NCI-H1092 treated with DMSO at 0.1 percent for 48 hours (cell line): ENCODE measurements at places on chromosomes 7 and 10.

DNA sequence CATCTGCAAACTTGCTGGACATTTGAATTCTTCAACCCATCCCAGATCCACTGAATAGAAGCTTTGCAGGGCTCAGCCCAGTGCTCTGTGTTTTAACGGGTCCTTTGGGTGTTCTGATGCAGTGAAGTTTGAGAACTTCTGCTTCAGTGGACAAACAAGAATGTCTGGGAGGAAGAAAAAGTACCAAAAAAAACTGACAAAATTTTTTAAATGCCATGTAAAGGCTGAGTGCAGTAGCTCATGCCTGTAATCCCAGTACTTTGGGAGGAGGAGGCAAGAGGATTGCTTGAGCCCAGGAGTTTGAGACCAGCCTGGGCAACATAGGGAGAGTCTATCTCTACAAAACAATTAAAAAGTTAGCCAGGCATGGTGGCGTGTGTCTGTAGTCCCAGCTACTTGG, 51.8 kb upstream of the FRMD4A start:
- no peak for DNase-seq

- no peak for DNase-seq
These were observed 1.9 kb upstream of the GCK start for GRCh38 chr7:44191171-44191570.

DNA sequence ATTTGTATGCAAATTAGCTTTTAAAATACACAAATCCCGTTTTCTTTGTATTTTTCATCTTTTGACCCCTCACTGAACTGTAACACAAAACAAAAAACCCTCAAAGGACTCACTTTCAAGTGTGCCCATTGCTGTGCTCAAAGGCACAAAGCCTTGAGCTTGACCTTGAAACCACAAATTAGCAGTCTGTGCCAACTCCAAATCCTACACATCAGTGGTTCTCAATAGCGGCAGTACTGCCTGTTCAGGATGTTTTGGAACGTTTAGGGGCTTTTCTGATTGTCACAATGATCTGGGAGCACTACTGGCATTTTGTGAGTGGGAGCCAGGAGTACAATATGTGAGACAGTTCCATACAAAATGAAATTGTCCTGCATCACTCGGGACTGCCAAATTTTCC, 55.5 kb downstream of the KDM7A start:
- no peak for DNase-seq

DNA sequence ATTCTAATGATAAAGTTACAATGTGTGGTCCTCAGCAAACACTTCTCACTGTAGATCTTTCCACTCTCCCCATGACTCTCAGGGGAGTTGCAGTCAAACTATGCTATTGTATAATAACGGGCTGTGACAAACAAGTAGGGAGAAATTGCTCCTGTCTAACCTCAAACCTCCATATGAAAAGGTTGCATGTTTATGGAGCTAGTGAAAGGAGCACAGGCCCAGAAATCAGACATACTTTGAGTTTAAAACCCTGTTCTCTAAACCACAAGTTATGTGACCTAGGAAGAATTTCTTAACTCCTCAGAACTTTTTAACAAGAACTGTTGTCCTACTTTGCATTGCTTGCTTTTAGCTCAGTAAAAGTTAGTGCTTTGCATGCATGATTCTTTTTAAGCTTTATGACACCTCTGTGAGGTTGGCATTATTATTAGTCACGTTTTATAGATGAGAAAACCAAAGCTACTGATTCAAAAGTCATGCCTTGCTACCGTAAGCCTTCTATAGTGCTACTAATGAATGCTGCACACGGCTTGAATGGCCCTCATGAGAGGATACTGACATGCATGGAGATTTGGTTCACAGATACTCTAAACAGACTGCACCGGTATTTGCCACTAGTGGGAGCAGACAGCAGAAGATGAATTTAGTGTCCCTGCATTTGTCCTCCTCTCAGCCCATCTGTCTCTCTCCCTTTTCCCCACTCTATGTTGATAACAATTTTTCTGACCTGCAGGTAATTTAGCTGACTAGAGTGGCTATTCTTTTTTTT, 129.5 kb upstream of the PCGF5 start:
- peak; percentile 2 for DNase-seq

DNA sequence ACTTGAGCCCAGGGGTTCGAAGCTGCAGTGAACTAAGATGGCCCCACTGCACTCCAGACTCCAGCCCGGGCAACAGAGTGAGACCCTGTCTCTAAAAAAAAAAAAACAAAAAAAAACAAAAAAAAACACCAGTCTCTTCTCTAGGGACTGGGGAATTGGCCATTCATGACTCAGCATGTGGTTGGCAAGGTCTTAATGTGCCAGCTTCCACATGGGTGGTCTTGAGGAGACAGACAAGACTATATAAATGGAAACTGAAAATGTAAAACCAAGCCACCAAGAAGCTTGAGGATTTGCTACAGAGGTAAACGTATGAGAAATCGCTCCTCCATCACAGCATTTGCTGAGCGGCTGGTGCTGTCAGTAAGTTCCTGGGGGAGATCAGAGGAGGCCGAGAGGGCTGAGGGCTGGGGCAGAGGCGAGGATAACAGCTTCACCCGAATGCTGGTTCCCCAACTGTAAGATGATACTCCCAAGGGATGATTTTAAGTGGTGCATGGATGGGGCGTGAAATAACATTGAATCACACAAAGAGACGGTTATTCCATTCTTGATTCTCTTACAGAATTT, 128.7 kb downstream of the C10orf105 start:
- peak; percentile 16 for DNase-seq

DNA sequence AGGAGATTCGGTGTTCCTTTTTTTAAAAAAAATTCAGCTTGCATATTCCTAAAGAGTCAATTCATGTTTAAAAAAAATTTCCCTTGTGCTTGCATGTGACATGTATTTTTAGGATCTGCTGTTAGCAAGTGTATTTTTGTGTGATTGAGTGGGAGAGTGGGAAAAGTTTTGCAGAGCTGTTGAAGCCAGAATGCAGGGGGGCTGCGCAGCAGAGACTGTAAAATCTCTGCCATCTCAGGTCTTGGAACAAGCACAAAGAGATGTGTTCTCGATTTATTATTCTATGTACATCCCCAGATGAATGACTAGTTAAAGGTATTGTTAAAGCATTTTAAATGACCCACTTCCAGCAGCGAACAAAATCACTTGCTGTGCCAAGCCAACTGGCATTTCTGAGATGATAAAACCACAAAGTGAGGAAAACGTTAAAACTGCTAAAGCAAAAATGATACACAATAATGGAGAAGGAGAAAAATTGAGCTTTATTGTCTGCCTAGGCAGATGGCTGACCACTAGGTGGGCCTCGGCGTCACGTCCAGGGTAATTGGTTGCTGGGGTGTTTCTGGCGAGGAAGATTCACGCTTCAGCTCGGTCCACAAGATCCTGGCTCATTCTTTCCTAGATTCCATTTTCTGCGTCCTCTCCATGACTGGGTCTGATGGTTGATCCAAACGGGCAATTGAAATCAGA, 67.0 kb upstream of the ATRNL1 start:
- peak; percentile 72 for DNase-seq

- no peak for DNase-seq
These were observed 44.0 kb downstream of the GSDME start for GRCh38 chr7:24713039-24713793.

GRCh38 chr10:51318399-51319172, 244.3 kb downstream of the PRKG1 start:
- DNase-seq, result no peak
